ENCODE measurements at places on chromosomes 3 and 15.

GRCh38 chr15:85024509-85025336 lies 43.1 kb downstream of the PDE8A start:
- DNase-seq = no peak

DNA sequence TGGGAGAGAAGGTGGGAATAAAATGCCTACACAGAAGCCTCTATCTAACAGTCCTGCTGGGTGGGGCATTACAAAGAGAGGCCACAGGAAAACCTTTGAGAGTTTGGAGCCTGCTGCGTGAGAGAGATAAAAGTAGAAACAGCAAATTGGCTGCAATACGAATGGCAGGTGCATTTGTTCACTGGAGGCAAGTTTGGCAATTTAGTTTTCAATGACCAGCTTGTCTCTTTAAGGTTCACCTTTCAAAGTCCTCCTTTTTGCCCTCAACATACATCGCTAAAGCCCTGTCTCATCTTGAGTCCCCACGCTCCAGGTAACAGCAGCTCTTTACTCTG lies 405.7 kb downstream of the LSAMP start:
- no peak for DNase-seq

DNA sequence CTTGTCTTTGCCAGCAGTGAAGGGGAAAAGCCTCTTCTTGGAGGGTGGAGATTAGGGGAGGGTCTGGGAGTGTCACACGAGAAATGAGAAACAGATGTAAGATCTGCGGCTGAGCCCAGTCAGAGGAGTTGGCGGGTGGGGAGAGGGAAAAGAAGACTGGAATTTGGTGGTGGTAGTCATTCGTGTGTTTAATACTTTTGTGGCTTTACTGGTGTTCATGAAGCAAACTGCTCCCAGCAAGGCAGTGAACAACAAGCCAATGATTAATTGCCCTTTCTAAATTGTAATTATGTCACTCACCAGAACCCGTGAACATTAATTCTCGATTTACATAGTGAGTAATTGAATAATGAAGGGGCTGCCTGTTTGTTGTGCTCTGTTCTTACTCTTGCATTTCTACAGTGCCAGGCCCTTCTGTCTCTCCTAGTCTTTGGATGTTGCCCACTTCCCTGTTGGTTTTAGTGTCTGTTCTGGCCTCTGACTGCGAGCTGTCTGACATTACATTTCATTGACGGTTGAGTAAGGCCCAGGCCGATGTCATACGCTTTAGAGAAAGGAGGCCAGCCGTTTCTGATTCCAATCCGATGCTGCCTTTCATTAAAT lies 78.0 kb downstream of the CHCHD6 start:
- DNase-seq = no peak

- no peak for DNase-seq
Measured at GRCh38 chr3:119470866-119471265, 2.1 kb downstream of the POGLUT1 start.

- DNase-seq = no peak
Measured at GRCh38 chr15:45550436-45550835, 27.9 kb upstream of the SLC30A4 start.

- no peak for DNase-seq
Measured at GRCh38 chr3:172241405-172241804, 202.0 kb downstream of the FNDC3B start.

- DNase-seq = no peak
Measured at GRCh38 chr15:70714015-70714414, 49.3 kb downstream of the UACA start.

DNA sequence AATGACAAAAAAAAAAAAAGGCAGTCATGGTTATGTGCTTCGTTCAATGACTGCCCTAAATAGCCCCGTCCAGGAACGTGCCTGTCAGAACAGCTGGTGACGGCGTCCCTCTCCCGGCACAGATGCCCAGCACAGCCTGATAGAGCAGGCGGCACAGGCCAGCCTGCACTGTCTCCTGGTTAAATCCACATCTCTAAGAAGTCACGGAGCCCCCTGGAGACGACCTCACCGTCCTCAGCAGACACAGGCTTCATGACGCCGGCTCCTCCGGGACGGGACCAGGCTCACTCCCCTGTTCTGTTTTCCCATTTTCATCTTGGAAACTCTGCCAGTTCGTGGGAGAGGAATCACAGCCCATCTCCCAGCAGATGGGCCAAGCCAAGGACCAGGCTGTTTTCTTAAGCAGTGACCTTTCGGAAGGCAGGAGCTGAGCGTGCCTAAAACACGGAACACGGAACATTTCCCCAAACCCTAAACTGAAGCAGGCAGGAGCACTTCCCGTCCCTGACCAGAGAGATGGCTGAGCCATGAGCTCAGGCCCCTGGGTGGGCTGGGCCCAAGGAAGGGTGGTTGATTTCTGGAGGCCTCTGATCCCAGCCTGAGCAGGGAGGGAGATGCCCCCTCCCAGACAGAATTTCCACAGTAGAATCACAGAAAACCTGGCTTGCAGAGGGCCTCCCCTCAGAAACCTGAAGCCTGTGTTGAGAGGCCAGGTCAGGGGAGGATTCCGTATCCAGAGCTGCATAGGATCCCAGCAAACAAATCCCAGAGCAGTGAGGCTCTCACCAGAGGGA lies 35.9 kb downstream of the ADCY5 start:
- no peak for DNase-seq

DNA sequence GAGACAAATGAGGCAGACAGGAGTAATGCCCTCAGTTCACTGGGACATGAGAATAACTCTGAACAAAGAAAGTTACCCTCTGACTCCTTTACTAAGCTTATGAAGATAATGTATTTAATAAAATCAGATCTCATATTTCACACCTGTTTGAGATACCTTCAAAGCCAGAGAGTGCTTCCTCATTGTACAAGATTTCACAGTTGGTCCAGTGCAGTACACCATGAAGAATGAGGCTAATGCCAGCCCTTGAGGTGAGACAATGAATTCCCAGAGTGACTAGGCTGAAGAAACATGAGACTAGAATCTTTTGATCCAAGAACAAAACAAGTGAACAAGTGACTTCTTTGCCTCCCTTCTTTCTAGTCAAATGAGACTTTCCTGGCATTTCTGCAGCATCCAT lies 1133.8 kb downstream of the TUSC7 start:
- no peak for DNase-seq

- DNase-seq = no peak
Measured at GRCh38 chr3:11288021-11288491, 15.9 kb downstream of the ATG7 start.

DNA sequence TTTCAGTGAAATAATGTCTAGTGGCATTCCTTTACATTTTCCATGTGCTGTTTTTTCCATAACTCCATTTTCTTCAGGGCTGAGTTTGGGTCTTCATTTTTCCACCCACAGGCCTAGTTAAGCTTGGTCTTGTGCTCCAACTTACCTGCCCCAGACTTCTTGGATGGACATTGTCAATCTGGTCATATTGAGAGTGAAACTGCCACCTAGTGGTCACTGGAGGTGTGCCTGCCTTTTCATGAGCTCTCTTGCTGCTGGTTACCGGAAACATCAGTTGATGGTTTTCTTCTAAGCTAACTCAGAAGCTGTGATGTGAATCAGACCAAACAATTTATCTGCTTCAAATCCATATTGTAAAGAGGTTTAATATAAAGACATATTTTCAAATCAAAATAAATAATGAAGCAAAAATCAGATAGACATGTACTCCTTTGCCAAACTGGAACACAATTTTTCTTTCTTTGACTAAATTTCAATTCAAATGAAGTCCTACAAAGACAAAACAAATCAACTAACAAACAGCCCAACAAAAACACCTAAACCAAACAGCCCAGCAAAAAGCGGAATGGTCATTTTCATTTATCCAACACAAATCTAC lies 135.1 kb upstream of the RASGRP1 start:
- peak; percentile 34 for DNase-seq

GRCh38 chr3:178982137-178982536 lies 89.5 kb downstream of the ZMAT3 start:
- DNase-seq = no peak

DNA sequence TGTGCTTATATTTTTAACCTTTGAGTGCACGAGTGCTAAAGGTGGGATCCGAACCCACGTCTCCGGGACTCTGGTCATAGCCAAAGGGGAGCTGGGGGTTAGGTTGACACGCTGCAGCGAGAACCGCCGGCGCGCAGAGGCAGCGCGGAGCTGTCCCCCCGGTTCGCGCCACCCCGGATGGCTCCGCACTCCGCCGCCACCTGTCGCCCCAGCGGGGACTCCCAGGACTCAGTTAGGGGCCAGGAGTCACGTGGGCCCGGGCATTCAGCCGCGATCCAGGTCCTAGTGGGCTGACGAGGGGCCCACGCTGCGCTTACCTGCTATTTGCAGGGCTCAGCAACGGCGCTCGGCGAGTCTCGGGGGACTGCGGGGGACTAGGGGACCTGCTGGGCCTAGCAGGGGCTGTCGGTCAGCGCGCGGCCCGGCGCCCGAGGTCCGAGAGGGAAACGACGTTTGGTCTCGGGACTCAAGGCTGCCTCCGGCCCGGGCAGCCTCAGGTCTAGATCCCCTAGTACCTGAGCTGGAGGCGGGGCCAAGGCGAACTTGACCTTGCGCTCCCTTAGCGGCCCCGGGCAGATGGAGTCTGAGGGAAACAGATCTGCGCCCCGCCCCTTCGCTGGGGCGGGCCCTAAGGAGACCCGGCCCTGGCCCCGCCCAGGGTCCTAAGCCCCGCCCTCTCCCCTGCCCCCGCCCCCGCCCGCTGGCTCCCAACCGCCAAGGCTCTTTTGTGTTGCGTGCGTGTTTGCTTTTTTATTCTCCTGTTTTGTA lies at the start of gene NMNAT3:
Gene NMNAT3 (minus strand): TSS at position 585 of the 768 bp plus-strand sequence. CDS start 50,248 bp downstream, outside the sequence.
- peak; percentile 64 for DNase-seq

- no peak for DNase-seq
Measured at GRCh38 chr3:43388915-43389314, 102.6 kb downstream of the SNRK start.

DNA sequence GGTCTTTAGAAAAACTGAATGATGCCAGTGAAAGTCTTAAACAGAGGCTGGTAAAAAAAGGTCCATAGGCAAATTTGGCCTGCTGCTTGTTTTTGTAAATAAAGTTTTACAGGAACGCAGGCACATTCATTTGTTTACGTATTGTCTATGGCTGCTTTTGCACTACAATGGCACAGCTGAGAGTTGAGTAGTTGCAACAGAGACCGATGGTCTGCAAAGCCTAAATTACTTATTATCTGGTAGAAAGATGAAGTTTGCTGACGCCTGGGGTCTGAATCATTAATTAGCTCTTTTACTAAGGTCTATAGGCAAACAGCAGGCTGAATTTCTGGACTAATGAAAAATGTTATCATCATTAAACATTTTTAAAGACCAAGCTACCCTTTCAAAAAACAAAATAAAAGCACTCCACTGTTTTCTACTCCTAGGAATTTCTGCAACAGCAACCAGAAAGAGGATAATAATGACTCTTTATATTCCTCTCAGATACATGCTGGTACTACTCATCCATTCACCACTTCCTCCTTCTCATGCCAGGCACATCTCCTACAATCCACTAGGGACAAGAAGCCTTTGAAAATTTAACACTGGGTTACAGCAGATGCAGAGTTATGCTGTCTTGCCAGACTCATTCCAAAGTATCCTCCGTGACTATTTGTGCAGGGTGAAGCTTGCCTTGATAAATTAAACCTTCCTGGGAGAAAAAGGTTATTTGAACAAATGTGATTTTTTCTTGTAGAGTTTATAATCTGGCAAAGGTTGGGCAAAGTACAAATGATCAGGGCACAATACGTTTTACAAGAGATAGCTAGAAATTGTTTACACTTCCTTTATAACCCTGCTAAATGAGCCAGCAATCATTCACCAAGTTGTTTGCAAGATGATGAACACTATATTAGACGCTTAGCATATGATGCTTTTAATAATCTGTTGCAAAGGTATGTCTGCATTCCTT lies 6.0 kb downstream of the GATM start:
- DNase-seq = no peak

DNA sequence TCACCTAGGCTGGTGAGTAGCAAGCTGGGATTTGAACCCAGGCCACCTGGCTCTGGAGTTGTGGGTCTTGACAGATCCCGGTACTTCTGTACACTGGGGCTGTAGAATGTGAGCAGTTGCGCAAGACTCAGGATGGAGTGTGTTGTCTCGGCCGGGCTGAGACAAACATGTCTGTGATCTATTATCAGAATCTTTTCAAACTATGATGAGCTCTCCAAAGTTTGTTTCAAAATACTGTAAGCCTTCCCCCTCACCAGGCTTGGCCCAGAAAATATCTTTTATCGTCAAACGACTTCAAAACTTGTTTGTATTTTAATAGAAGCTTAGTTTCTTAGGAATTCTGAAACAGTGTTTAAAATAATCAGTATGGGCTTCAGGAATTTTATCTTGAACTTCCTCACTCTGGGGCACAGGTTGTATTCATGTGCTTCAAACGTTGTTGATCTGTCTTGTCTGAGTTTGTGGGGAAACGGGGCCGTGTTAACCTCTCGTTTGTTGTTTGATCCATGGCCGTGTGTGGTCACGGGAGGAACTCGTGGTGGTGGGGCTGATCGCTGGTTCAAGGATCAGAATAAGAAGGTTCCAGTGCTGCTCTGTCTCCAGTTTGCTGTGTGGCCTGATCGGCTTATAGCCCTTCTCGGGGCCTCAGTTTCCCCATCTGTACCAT lies 40.3 kb upstream of the TFRC start:
- no peak for DNase-seq

DNA sequence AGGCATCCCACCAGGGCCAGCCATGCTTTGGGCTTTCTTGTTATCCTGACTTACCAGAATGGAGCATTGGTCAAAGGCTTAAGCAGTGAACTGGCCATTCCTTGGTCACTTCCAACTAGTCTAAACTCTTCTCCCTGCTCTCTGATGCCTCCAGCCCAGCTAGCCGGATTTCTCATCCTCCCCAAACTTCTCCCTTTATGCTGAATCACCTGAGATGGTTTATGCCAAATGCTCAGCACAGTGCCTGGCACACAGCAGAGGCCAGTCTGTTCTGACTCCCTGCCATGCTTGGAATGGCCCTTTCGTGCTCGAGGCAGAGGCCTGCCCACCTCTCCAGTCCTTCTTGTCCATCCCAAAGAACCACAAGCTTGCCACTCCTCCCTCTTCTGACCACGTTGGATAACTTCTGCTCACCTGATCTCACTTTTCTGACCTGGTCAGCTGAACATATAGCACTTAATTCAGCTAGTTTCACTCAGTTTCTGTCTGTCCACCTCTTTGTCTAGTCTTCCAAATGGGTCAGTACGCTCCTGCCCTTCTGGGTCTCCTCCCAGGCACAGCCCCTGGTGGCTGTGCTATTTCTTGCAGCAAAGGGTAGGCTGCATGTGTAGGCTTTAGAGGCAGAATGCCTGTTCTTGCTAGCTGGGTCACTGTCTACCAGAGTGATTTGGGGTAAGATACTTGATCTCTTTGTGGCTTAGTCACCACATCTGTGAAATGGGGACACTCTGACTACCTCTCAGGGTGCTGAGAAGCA lies 2.2 kb upstream of the RBP1 start:
- DNase-seq = no peak
